ENCODE measurements at places on chromosomes 6 and 20.

- no peaks in the 10 kb centered on the region for H3K36me3 ChIP-seq
- peaks cover 10% of the 10 kb centered on the region for H3K4me1 ChIP-seq
- no peak for DNase-seq
- no peaks in the 10 kb centered on the region for H3K27me3 ChIP-seq
- H3K4me3 ChIP-seq, result no peak overlapping the region
- H3K27ac ChIP-seq, result no peak overlapping the region
These were observed 535.1 kb downstream of the UTRN start for GRCh38 chr6:144820270-144820669.

GRCh38 chr6:43386492-43386891 lies 17.0 kb upstream of the ZNF318 start:
- H3K27ac ChIP-seq, result no peak overlapping the region
- H3K27me3 ChIP-seq, result no peaks in the 10 kb centered on the region
- peaks cover 9% of the 10 kb centered on the region for H3K4me1 ChIP-seq

GRCh38 chr6:74356391-74356790 lies 660.4 kb downstream of the CD109 start:
- peak; percentile 12 for DNase-seq
- no peak overlapping the region for H3K27ac ChIP-seq
- H3K4me3 ChIP-seq, result no peak overlapping the region
- H3K36me3 ChIP-seq, result no peaks in the 10 kb centered on the region
- no peaks in the 10 kb centered on the region for H3K27me3 ChIP-seq

- H3K4me1 ChIP-seq, result peaks cover 38% of the 10 kb centered on the region
- no peaks in the 10 kb centered on the region for H3K27me3 ChIP-seq
- DNase-seq, result peak; percentile 38
- H3K4me3 ChIP-seq, result no peak overlapping the region
- no peak overlapping the region for H3K27ac ChIP-seq
These were observed 40.8 kb downstream of the KCNK17 start for GRCh38 chr6:39273406-39273821.
